ENCODE measurements at places on chromosomes 11 and 22.

DNA sequence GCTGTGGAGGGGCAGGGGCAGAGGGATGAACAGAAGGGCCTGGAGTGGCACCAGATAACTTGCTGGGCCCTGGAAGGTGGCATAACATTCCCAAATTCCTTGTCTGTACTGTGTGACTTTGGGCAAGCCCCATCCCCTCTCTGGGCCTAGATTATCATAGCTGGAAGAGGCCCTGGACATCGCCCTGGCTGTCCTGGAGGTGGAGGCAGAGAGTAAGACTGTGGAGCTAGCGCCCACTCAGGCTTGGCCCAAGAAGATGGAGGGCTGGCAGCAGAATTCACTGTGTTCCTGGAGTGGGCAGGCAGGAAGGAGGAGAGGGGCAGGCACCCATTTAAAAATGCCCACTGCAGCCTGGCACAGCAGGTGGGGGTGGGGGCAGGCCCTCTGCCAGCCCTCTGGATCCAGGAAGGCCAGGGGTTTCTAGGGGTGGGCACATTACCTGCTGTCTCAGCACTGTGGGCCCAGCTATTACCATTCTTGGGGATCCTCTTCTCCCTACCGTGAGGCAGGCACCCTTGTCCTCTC is 22.6 kb downstream of the ARHGEF17 start:
- no peak for DNase-seq

GRCh38 chr22:49298834-49299750 is 528.6 kb downstream of the BRD1 start:
- no peak for DNase-seq

- no peak for DNase-seq
Observed at GRCh38 chr11:45250035-45250718, 36.0 kb downstream of the SYT13 start.

GRCh38 chr11:117002639-117003299 is 95.5 kb downstream of the SIK3 start:
- no peak for DNase-seq

- DNase-seq, result no peak
Observed at GRCh38 chr22:46923394-46923793, 160.9 kb downstream of the TBC1D22A start.

GRCh38 chr11:104979839-104980238 is 11.5 kb upstream of the CASP4 start:
- no peak for DNase-seq

Measured in NCI-H1436 (cell line).